ENCODE measurements at places on chromosomes 2 and 18.

- DNase-seq: no peak
These were observed 118.4 kb downstream of the MEIS1 start for GRCh38 chr2:66553370-66553769.

- no peak for DNase-seq
These were observed 42.1 kb downstream of the FARSB start for GRCh38 chr2:222613715-222614331.

- no peak for DNase-seq
These were observed 24.2 kb downstream of the LDLRAD4 start for GRCh38 chr18:13242797-13243196.

- DNase-seq: no peak
These were observed 151.1 kb upstream of the RIOK3 start for GRCh38 chr18:23301972-23302371.

DNA sequence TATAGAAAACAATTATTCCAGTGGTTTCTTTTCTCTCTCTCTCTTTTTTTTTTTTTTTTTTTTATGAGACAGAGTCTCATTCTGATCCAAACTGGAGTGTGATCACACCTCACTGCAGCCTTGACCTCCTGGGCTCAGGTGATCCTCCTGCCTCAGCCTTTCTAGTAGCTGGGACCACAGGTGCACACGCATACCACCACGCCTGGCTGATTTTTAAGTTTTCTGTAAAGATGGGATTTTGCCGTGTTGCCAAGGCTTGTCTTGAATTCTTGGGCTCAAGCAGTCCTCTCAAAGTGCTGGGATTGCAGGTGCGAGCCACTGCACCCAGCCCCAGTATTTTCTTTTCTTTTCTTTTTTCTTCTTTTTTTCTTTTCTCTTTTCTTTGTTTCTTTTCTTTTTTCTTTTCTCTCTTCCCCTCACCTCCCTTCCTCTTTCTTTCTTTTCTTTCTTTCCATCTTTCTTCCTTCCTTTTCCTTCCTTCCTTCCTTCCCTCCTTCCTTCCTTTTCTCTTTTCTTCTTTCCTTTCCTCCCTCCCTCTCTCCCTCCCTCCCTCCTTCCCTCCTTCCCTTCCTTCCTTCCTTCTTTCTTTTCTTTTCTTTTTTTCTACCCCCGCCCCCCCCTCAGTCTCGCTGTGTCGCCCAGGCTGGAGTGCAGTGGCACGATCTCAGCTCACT is 76.9 kb downstream of the ZNF532 start:
- DNase-seq: no peak

Data from Caco-2 (cell line).